ENCODE measurements at places on chromosomes 7 and 10.

DNA sequence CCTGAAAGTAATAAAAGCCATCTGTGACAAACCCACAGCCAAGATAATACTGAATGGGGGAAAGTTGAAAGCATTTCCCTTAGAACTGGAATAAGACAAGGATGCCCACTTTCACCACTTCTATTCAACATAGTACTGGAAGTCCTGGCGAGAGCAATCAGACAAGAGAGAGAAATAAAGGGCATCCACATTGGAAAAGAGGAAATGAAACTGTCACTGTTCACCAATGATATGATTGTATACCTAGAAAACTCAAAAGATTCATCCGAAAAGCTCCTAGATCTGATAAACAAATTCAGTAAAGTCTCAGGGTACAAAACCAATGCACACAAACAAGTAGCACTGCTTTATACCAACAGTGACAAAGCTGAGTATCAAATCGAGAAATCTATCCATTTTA, 581.7 kb upstream of the TEX47 start:
- DNase-seq, result no peak

GRCh38 chr10:124210263-124210662, 116.9 kb upstream of the CHST15 start:
- no peak for DNase-seq

DNA sequence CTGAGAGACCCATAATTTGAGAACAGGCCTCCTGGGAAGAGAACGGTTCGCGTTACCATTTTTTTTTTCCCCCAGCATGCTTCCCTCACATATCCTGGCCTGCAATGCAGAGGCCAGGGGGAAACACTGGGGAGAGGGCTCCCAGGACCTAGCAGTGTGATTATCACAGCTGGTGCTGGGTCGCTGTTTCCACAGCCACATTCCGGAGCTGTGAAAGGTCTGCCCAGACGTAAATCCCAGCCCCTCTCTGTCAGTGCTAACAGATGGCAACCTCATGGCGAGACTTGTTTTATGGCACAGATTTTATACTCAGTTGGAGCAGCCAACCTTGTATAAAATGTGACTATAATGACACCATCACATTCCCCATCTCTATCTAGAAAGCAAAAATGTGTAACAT, 150.5 kb downstream of the PLXDC2 start:
- no peak for DNase-seq

GRCh38 chr10:866577-866941, 64.9 kb downstream of the LARP4B start:
- DNase-seq, result no peak

DNA sequence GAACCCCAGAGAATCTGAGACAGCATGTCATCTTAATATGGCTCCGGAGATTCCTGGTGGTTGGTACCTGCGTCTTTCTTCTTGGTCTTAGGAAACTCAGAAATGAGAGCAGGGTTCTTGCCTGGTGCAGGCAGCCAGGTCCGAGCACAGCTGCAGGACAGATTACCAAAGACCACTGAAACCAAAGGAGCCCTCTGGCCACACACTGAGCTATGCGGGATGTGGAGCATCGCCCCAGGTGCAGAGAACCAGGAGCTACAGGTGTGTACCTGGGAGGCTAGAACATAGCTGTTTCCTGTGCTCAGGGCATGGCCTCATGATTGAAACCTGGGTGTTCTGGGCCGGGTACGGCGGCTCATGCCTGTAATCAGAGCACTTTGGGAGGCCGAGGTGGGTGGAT, 635.4 kb downstream of the CALN1 start:
- DNase-seq, result no peak

DNA sequence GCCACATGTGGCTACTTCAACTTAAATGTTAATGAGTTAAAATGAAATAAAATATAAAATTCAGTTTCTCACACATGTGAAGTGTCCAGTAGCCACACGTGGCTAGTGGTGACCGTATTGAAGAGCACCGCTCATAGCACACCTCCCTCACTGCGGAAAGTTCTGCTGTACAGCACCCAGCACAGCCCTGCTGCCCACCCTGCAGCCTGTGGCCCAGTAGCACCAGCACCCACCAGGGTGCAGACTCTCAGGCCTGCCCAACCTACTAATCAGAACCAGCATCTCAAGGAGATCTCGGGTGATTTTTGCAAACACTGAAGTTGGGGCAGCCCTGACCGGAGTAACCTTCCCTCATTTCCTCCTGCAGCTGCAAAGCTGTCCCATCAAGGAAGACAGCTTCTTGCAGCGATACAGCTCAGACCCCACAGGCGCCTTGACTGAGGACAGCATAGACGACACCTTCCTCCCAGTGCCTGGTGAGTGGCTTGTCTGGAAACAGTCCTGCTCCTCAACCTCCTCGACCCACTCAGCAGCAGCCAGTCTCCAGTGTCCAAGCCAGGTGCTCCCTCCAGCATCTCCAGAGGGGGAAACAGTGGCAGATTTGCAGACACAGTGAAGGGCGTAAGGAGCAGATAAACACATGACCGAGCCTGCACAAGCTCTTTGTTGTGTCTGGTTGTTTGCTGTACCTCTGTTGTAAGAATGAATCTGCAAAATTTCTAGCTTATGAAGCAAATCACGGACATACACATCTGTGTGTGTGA, 162.8 kb upstream of the LANCL2 start:
- DNase-seq, result no peak

GRCh38 chr7:13560441-13560840, 429.0 kb downstream of the ETV1 start:
- DNase-seq, result no peak

DNA sequence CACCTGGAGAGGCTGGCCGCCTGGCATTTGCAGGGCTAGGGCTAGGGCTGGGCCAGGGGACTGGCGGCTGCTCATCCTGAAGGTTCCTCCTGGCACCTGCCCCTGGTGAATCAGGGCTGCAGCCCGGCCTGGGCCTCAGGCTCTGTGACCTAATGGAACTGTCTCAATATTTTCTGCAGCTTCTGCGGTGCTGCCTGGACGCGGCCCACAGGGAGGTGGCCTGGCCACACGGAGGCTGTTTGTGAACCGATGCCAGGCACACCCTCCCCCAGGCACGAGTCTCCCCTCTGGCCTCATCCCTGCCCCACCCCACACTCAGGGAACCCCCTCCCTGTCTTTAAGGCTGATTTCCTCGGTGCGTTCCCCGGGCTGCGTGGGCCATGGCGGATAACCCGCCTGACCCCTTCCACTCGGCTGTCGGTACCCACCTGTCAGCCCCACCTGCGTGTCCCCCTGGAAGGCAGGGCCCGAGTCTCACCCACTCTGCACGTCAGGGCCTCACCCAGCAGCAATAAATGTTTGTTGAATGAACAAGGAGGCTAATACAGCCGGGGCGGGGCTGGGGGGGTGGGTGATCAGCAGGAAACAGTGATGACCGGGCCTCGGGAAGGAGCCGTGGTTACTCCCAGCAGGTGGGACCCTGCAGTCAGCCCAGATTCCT, 54.5 kb upstream of the DNAJB6 start:
- no peak for DNase-seq

GRCh38 chr10:122636953-122637352, 62.7 kb downstream of the C10orf120 start:
- no peak for DNase-seq

GRCh38 chr7:138903859-138904435, 77.2 kb downstream of the KIAA1549 start:
- no peak for DNase-seq

- DNase-seq, result no peak
Measured at GRCh38 chr7:152643979-152644559, 31.9 kb downstream of the XRCC2 start.

GRCh38 chr7:47056731-47057130, 525.2 kb downstream of the TNS3 start:
- DNase-seq, result no peak

DNA sequence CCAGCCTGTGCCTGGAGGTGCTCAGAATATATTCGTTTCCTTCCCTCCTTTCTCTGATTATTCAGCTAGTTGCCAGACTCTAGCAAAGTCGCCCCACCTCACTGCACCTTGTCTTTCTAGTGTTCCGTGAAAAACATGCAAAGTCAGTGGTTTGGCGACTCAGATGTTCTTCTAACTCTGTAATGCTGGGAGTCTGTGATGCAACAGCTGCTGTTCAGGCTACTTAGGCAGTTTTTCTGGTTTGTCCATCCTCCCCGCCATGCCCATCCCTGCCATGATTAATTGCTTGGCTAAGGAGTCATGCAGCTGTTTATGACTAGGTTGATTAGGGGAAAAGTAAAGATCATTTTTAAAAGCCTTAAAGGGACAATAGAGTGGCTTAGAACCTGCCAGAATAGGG, 99.4 kb downstream of the MTPN start:
- DNase-seq, result no peak

DNA sequence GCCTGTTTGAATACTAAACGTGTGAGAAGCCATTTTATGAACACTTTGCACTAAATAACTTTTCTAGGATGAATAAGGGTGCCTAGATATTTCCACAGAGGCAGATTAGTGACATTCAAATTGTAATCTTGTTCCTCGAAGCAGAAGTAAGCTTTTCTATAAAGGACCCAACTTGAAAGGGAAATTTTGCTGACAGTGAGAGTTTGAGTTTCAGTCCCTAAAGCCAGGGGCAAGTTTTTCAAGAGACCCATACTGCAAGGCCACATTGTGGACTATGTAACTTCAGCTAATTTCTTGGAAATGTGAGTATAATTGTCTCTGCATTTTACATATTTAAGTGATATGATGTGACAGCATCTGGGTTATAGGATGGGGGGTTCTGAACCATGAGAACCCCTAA, 387.2 kb upstream of the ETV1 start:
- no peak for DNase-seq

- no peak for DNase-seq
Measured at GRCh38 chr7:7810826-7811225, 92.4 kb upstream of the RPA3 start.

All from CD4-positive, alpha-beta T cell treated with Interleukin-4 for 1 hour (primary cell).